Activated CD8-positive, alpha-beta T cell treated with anti-CD3 and anti-CD28 coated beads for 36 hours (primary cell): ENCODE measurements at places on chromosomes 4 and X. TPM values are rescaled to one million over a fixed set of nuclear protein-coding genes. Genes with fewer than 3 reads are reported as not detected.
A peak's percentile ranks its signal among the peaks of the same experiment; 100 is the strongest.

The CCDC160 gene
- not detected for total RNA-seq

The CXCL1 gene
- not detected for total RNA-seq

The SMIM10 gene
- total RNA-seq = 1.7 TPM

The USP17L18 gene
- not detected for total RNA-seq

The CSN1S1 gene
- total RNA-seq = not detected

The CRMP1 gene
- total RNA-seq = not detected

The NUDT11 gene
- total RNA-seq = 1.8 TPM

DNA sequence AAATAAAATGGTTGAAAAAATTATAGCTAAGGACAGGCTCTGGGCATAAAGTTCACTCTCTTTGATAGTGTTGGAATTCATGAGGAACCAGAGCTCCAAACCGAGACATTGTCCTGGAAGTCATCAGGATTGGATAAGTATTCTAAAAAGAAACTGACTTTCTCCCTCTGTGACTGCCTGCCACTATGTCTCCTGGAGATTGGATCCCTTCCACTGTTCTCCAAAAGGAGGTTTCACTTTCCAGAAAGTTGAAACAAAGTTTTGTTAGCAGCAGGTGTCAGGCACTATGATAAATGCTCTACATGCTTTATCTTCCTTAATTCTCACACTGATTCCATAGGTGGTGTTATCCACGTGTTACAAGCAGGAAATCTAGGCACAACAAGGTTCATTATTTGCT is 16.8 kb downstream of the BANK1 start:
- H3K4me1 ChIP-seq = no peaks in the 10 kb centered on the region
- no peak overlapping the region for H3K4me3 ChIP-seq
- no peak overlapping the region for H3K27ac ChIP-seq

- no peak for DNase-seq
- H3K4me3 ChIP-seq = no peak overlapping the region
- peaks cover 2% of the 10 kb centered on the region for H3K4me1 ChIP-seq
Observed at GRCh38 chrX:68487254-68487653, 11.6 kb upstream of the YIPF6 start.

DNA sequence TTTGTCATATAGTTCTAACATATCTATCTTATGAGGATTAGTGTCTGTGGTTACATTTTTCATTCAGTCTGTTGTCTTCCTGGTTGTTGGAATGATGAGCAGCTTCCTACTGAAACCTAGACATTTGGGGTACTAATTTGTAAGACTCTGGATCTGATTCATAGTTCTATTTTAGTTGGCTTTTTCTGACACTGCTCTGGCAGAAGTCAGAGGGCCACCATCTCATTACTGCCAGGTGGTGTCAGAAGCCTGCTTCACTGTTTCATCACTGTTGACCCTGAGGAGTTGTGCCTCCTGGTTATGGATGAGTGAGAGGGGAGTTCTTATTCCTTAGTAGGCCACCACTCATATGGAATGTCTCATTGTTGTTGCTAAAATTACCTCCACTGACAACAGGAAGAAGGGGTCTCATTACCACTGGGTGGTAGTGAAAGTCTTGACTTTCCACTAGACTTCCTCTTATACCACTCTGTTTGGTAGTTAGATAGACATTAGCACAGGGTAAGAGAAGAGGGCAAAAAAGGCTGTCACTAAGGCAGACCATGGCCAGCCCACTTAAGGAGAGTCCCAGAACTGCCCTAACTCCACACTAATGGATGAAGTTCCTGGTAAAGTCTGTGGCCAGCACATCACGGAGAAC is 395.2 kb downstream of the SPOCK3 start:
- DNase-seq = no peak
- H3K36me3 ChIP-seq = no peaks in the 10 kb centered on the region
- H3K27ac ChIP-seq = no peak overlapping the region
- no peak overlapping the region for H3K4me3 ChIP-seq

- H3K4me1 ChIP-seq = no peaks in the 10 kb centered on the region
- H3K27me3 ChIP-seq = no peaks in the 10 kb centered on the region
- no peaks in the 10 kb centered on the region for H3K36me3 ChIP-seq
- H3K4me3 ChIP-seq = no peak overlapping the region
- no peak for DNase-seq
Observed at GRCh38 chr4:59339631-59340030, 1860.5 kb upstream of the ADGRL3 start.

GRCh38 chrX:148310426-148311165 is 189.8 kb upstream of the AFF2 start:
- DNase-seq = peak; percentile 79
- peaks cover 32% of the 10 kb centered on the region for H3K4me1 ChIP-seq
- no peaks in the 10 kb centered on the region for H3K36me3 ChIP-seq
- no peaks in the 10 kb centered on the region for H3K27me3 ChIP-seq
- no peak overlapping the region for H3K4me3 ChIP-seq

DNA sequence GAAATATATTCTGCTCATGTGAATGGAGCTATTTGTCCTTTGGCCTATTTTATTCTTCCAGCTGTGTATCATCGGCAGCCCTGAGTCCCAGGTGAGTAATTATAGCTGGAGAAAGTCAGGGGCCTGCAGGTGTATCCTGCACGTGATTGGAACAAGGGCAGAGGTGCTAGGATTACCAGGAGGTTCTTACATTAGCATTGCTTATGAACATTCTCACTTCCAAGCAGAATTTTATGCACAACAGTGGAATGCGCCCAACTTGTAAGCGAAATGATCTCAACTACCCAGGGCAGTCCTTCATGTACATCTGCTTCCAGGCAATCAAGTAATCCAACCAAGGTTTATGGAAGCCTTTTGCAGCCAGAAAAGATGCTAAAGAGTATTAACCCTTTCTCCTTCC is 68.9 kb upstream of the NRK start:
- H3K4me1 ChIP-seq = no peaks in the 10 kb centered on the region
- DNase-seq = no peak
- no peak overlapping the region for H3K4me3 ChIP-seq

DNA sequence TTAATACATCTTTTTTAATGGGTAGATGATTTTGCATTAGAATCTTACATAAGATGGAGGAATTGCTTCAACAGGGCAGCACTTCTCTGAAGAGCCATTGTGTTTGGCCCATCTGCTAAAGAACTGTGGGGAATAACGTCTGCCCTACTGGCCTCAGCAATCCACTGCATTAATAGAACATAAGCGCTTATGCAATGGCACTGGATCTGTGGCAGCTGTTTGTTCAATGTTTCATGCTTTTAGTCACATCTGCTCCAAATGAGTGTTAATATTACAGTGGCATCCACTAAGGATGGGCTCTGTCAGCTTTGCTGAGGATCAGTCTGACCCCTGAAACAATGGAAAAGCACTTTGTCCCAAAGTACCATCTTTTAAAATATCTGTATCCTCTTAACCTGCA is 279.0 kb upstream of the GK2 start:
- H3K4me3 ChIP-seq = no peak overlapping the region
- DNase-seq = no peak

DNA sequence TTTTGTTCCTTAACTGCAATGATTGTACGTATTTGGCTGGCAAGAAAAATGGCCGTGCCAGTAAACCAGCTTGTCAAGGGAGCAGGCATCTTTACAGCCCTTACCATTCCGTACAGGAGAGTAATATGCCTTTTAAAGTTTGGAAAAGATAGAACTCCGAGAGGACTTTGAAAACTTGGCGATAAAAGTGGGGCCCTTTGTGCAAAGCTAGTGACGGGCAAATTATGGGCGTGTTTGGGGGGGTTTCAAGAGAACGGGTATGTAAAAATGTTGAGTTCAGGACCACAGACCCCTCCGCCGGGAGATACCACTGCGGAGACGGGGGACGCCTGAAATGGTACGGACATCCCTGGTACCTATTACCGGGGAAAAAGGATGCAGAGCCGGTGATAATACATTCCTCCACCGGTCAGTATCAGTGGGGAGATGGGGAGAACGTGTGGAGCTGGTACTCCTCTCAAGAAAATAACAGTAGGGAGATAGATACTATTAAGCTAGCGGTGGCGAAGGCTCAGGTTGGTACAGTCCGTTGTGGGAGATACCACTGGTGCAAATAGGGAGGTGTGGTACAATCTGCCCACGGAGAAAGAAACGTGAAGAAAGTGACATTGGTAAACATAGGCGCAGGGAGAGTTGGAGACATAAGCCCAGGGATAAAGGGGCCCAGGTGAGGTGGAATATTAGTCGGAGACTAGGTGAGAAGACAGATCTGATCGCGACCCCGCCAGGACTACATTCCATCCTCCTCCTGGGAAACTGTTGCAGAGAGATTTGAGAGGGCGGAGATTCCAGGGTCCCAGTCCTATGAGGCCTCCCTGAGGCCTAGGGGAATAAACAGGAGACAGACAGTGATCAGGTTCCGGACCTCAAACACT is 14.5 kb downstream of the SPACA5 start:
- H3K27ac ChIP-seq = peak overlapping the region; percentile 98
- peak; percentile 86 for DNase-seq
- H3K4me3 ChIP-seq = peak overlapping the region; percentile 87
- H3K27me3 ChIP-seq = no peaks in the 10 kb centered on the region
- H3K4me1 ChIP-seq = peaks cover 16% of the 10 kb centered on the region
- H3K36me3 ChIP-seq = no peaks in the 10 kb centered on the region

GRCh38 chrX:7435822-7436221 is 287.9 kb upstream of the PUDP start:
- H3K4me3 ChIP-seq = no peak overlapping the region
- no peaks in the 10 kb centered on the region for H3K4me1 ChIP-seq
- H3K36me3 ChIP-seq = no peaks in the 10 kb centered on the region
- no peak overlapping the region for H3K27ac ChIP-seq

- H3K27me3 ChIP-seq = peaks cover 9% of the 10 kb centered on the region
- no peak for DNase-seq
- no peak overlapping the region for H3K4me3 ChIP-seq
- no peak overlapping the region for H3K27ac ChIP-seq
Observed at GRCh38 chr4:163603257-163603656, 108.8 kb downstream of the TMA16 start.

DNA sequence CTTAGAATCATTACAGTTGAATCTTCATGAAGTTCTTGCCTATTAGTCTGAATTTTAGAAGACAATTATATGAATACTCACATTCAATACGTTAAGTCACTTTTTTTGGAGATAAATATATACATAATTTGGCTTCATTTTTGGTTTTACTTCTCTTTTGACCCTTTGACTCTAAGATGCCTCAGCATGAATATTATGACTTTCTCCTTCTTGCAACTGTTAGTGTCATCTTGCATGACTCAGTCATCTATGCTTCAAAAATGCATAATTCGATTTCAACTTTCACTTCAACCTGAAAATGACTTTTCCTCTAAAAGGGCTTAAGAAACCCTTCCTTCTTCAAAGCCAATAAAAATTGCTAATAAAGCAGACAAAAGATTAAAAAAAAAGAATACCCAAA is 1427.5 kb downstream of the ADGRL3 start:
- no peaks in the 10 kb centered on the region for H3K27me3 ChIP-seq
- DNase-seq = no peak
- H3K4me3 ChIP-seq = no peak overlapping the region
- H3K36me3 ChIP-seq = no peaks in the 10 kb centered on the region
